ENCODE measurements at places on chromosomes 5 and 9. TPM values are rescaled to one million over a fixed set of nuclear protein-coding genes. Genes with fewer than 3 reads are reported as not detected.

The PCDH1 gene
- total RNA-seq: 0.29 TPM

The MYO10 gene
- total RNA-seq: 43.6 TPM

The NRG2 gene
- 0.72 TPM for total RNA-seq

The PCDHB10 gene
- total RNA-seq: 2.2 TPM

The QRFP gene
- not detected for total RNA-seq

The NR4A3 gene
- 0.36 TPM for total RNA-seq

- peaks cover 15% of the 10 kb centered on the region for H3K27me3 ChIP-seq
- no peak overlapping the region for H3K4me3 ChIP-seq
- DNase-seq: no peak
- no peaks in the 10 kb centered on the region for H3K4me1 ChIP-seq
- no peaks in the 10 kb centered on the region for H3K36me3 ChIP-seq
These were observed 157.5 kb upstream of the MAP1B start for GRCh38 chr5:71949772-71950171.

DNA sequence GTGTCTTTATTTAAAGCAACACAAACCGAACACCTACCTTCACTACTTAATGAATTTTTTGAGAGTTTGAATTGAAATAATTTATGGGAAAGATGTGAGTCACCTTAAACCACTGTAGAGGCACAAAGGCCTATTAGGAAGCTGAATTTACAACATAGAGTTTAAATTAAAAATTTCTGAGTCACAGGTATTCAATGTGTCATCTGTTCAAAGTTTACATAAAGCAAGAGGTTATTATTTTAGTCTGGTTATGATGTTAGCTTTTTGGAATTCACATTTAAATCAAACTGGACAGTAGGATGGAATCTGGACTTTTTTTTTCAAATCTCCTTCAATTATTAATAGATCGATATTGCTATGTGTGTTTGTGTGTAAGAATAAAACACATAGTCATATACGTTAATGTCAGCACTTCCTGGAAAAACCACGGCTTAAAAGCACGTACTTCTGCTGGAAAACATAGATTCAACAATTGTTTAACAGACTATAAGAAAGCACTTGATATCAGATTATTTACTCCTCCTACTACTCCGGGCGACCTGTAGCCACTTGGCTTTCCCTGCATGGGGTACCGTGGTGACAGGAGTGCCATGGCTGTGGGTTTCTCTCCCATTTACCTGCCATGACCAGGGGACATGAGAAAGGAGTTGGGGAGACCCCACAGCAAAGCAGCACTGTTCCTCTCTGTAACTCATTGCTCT, 638.6 kb downstream of the SEMA5A start:
- peak overlapping the region; percentile 14 for H3K4me3 ChIP-seq
- no peaks in the 10 kb centered on the region for H3K36me3 ChIP-seq
- peaks cover 22% of the 10 kb centered on the region for H3K4me1 ChIP-seq
- no peaks in the 10 kb centered on the region for H3K27me3 ChIP-seq
- DNase-seq: no peak

- DNase-seq: no peak
- peaks cover 16% of the 10 kb centered on the region for H3K27me3 ChIP-seq
- H3K4me3 ChIP-seq: peak overlapping the region; percentile 71
These were observed 1.6 kb downstream of the BRINP1 start for GRCh38 chr9:119367683-119368075.

DNA sequence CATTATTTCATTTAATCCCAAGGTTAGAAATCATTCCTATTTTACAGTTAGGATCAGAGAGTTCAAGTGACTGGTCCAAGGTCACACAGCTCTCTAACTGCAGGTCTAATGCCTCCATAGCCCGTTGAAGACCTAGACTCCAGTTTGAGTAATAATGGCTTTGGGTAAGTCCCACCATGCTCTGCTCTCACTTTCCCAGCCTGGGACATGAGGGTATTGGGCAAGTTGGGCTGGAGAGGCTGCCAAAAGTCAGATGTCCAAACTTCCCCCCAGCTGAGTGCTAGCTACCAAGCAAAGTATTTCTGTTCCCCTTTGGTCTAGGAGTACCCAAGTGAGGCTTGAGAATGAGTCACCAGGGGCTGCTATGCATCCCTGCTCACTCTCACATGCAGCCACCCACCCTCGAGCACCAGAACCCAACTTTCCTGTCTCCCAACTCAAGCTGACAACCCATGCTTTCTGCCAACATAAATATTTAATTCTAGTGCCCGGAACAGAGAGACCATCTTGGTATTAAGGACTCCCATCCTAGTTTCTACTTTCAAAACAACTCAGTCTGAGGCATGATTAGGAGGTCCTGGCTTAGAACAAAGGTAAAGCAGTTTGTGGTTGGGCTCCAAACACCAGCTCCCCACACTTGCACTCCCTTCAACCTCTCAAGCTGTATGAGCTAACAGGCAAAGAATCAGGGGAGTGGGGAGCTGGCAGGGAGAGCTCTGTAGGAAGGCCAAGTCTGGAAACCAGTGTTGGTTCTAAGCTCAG, 236.5 kb upstream of the TRIM32 start:
- H3K4me1 ChIP-seq: peaks cover 19% of the 10 kb centered on the region
- peak overlapping the region; percentile 18 for H3K27ac ChIP-seq
- no peaks in the 10 kb centered on the region for H3K36me3 ChIP-seq
- H3K4me3 ChIP-seq: no peak overlapping the region
- no peaks in the 10 kb centered on the region for H3K27me3 ChIP-seq
- peak; percentile 64 for DNase-seq

DNA sequence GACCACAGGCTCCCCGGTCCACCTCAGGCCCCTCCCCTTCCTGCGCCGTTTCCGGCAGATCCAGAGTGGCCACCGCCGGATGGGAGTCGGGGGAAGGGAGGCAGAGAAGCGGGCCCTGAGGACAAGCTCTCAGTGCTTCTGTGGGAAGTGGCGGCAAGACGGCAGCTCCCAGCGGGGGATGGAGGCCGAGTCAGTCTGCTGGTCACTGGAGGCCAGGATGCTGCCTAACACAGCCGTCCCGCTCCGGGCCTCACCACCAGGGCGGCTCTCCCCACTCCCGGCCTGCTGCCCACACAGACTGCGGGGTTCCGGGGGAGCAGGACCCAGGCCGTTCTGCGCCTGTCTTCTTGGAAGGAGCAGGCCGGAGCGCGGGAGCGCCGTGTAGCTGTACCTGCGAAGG, 31.4 kb downstream of the FXN start:
- no peaks in the 10 kb centered on the region for H3K27me3 ChIP-seq
- no peaks in the 10 kb centered on the region for H3K36me3 ChIP-seq
- H3K4me3 ChIP-seq: no peak overlapping the region
- no peak for DNase-seq

DNA sequence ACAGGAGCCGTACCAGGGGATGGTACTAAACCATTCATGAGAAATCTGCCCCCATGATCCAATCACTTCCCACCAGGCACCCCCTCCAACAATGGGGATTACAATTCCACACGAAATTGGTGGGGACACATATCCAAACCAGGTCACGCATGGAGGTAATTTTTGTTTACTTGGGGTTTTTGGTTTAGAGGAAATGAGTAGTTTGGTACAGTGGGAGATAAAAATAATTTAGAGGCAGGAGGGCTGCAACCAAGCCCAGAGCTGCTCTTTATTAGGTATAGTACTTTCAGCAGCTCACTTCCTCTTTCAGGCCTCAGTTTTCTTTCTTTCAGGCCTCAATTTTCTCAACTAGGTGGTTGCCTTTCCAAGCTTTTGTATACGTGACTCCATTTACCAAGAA, 23.2 kb downstream of the PRUNE2 start:
- no peak overlapping the region for H3K4me3 ChIP-seq
- no peak overlapping the region for H3K27ac ChIP-seq
- H3K27me3 ChIP-seq: no peaks in the 10 kb centered on the region
- no peak for DNase-seq
- H3K36me3 ChIP-seq: no peaks in the 10 kb centered on the region

GRCh38 chr5:124889850-124890249, 143.4 kb upstream of the ZNF608 start:
- H3K4me3 ChIP-seq: no peak overlapping the region
- no peaks in the 10 kb centered on the region for H3K36me3 ChIP-seq
- no peaks in the 10 kb centered on the region for H3K27me3 ChIP-seq
- H3K4me1 ChIP-seq: peaks cover 4% of the 10 kb centered on the region
- DNase-seq: peak; percentile 69

DNA sequence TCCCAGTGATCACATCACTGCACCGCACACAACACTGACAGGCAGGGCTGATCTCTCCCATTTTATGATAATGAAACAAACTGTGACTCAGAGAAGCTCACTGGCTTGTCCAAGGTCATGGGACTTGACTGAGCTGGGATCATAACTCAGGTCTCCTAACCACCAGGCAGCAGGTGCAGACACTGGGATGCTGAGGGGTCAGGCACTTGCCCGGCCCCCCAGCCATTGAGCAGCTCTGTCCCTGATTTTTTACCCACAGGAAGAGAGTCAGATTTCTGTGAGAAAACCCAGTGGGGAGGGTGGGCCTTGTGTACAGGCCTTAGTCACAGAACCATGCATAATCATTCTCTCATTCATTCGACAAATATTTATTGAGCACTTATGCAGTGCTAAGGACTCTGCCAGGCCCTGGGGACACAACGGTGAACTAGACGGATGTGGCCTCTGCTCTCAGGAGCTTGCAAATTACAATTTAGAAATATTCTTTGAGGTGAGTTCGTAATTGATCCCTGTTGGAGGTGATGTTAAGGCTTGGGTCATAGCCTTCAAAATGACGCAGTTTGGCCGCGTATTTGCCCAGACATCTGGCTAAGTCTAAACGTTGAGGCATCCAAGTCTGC, 54.5 kb upstream of the TGFBR1 start:
- no peaks in the 10 kb centered on the region for H3K27me3 ChIP-seq
- H3K4me3 ChIP-seq: no peak overlapping the region
- H3K36me3 ChIP-seq: no peaks in the 10 kb centered on the region
- H3K4me1 ChIP-seq: peaks cover 36% of the 10 kb centered on the region
- peak overlapping the region; percentile 47 for H3K27ac ChIP-seq

GRCh38 chr9:110429453-110429852, 91.8 kb upstream of the TXNDC8 start:
- H3K27ac ChIP-seq: no peak overlapping the region
- H3K27me3 ChIP-seq: no peaks in the 10 kb centered on the region
- peaks cover 13% of the 10 kb centered on the region for H3K4me1 ChIP-seq
- no peak overlapping the region for H3K4me3 ChIP-seq

DNA sequence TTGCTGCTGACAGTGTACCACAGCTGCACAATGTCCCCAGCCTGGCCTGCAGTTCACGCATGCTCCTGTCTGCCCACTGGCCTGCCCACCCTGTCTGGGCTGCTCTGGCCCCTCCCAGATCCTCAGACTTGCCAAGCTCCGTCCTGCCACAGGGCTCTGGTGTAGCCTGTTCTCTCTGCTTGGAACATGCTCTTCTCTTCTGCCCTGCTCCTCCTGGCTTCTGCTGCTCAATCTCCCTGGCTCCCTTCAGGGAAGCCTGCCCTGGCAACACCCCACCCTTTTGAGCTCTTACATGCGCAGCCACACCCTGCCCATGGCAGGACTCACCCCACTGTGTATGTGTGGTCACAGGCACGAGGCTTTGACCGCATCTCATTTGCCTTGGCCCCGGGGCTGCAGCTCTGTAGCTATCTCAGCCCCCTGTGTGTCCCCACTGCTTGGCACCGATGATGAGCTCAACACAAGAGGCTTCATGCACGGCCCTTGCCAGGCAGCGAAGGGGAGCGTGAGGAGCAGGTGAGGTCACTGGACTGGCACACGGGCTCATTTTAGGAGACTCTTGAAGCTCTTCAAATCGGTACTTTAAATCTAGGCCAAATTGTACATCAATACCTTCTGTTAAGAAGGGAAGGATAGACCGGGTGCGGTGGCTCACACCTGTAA, 20.4 kb upstream of the BRD3 start:
- no peaks in the 10 kb centered on the region for H3K27me3 ChIP-seq
- H3K4me1 ChIP-seq: no peaks in the 10 kb centered on the region
- no peaks in the 10 kb centered on the region for H3K36me3 ChIP-seq
- DNase-seq: peak; percentile 71
- H3K27ac ChIP-seq: no peak overlapping the region

- DNase-seq: no peak
- no peak overlapping the region for H3K4me3 ChIP-seq
These were observed 116.5 kb downstream of the BRINP1 start for GRCh38 chr9:119252671-119253299.

Measured in osteoblast (primary cell).